Activated CD8-positive, alpha-beta memory T cell treated with anti-CD3 and anti-CD28 coated beads, Interleukin-2, amount 10 ng/mL, durations not matched to agents 7 days and 5 days (primary cell): ENCODE measurements at places on chromosomes 4 and X. TPM values are rescaled to one million over a fixed set of nuclear protein-coding genes. Genes with fewer than 3 reads are reported as not detected.
A peak's percentile ranks its signal among the peaks of the same experiment; 100 is the strongest.

GRCh38 chr4:3611778-3612177 is 79.6 kb upstream of the LRPAP1 start:
- no peaks in the 10 kb centered on the region for H3K36me3 ChIP-seq
- no peaks in the 10 kb centered on the region for H3K4me1 ChIP-seq
- H3K27ac ChIP-seq, result no peak overlapping the region
- H3K27me3 ChIP-seq, result no peaks in the 10 kb centered on the region
- H3K4me3 ChIP-seq, result no peak overlapping the region

DNA sequence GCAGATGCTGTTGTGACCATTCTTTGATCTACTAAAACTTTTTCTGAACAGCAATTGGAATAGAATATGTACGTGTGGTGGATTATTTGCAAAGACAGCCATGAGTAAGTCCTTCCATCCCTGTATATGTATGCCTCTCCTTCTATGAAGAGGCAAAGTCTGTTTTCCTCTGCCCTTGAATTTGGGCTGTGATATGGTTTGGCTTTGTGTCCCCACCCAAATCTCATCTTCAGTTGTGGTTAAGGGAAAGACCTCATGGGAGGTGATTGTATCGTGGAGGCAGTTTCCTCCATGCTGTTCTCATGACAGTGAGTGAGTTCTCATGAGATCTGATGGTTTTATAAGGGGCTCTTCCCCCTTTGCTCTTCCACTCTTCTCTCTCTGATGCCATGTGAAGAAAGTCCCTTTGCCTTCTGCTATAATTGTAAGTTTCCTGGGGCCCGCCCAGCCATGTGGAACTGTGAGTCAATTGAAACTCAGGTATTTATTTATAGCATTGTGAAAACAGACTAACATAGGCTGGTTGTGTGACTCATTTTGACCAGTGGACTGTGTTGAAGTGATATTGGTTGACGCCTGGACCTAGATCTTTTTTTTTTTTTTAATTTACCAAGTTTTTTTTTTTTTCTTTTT is 108.3 kb upstream of the CAMK2D start:
- peaks cover 5% of the 10 kb centered on the region for H3K36me3 ChIP-seq
- no peaks in the 10 kb centered on the region for H3K27me3 ChIP-seq
- no peak overlapping the region for H3K4me3 ChIP-seq
- H3K27ac ChIP-seq, result no peak overlapping the region
- H3K4me1 ChIP-seq, result peaks cover 4% of the 10 kb centered on the region
- DNase-seq, result no peak

GRCh38 chr4:131091896-131092295 is 1995.9 kb downstream of the C4orf33 start:
- no peak for DNase-seq
- H3K36me3 ChIP-seq, result no peaks in the 10 kb centered on the region
- no peaks in the 10 kb centered on the region for H3K27me3 ChIP-seq
- no peak overlapping the region for H3K27ac ChIP-seq
- H3K4me3 ChIP-seq, result no peak overlapping the region

The NUP62CL gene
- 2.0 TPM for total RNA-seq

DNA sequence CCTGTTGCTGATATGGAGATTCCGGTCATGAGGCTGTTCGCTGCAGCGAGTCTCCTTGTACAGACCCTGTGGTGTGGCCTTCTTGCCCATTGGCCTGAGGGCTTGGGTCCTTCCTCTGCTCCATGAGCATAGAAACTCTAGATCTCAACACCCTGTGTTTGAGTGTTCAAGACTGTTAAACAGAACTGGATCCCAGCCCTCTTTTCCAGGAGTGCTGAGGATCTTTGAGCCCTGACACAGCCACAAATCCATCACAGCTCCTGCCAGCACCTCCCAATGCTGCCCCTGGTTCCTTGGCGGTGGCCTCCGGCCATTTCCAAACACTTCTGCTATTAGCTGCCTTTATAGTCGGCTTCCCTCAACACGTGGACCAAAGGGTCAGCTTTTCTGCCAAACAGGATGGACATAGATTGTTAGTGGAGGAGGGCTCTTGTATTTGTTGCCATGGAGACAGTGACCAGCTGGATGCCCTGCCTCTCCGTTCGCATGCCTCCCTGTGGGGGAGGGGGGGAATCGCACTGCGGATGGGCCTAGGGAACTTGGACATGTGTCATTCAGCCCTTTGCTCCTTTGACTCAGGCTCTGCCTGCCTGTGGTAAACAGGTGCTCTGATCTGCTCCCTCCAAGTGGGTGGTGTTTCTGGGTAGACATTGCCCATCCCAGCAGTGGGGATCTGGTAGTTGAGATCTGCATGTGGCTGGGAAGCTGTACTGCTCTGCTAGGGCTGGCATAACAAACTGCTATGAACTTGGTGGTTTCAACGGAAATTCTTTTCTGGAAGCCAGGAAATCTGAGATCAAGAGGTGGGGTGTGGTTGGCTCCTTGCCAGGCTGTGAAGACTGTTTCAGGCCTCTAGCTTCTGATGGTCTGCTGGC is 6.9 kb upstream of the WDR1 start:
- H3K27ac ChIP-seq, result no peak overlapping the region
- DNase-seq, result no peak
- peaks cover 15% of the 10 kb centered on the region for H3K4me1 ChIP-seq
- no peak overlapping the region for H3K4me3 ChIP-seq
- H3K27me3 ChIP-seq, result no peaks in the 10 kb centered on the region

The INPP4B gene
- total RNA-seq, result 23.5 TPM

The PLXNB3 gene
- 0.42 TPM for total RNA-seq

The SLC34A2 gene
- not detected for total RNA-seq

DNA sequence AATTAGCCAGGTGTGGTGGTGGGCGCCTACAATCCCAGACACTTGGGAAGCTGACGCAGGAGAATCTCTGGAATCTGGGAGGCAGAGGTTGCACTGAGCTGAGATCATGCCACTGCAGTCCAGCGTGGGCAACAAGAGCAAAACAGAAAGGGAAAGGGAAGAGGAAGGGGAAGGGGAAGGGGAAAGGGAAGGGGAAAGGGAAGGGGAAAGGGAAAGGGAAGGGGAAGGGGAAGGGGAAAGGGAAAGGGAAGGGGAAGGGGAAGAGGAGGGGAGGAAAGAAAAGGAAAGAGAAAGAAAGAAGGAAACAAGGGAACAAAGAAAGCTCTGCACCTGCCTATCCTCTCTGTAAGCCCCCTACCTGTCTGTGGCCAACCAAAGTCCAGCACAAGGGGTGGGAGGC is 35.2 kb downstream of the FAM53A start:
- no peak for DNase-seq
- H3K27ac ChIP-seq, result no peak overlapping the region
- no peaks in the 10 kb centered on the region for H3K36me3 ChIP-seq
- peaks cover 2% of the 10 kb centered on the region for H3K4me1 ChIP-seq
- no peak overlapping the region for H3K4me3 ChIP-seq

GRCh38 chr4:102174719-102175189 is 170.5 kb downstream of the SLC39A8 start:
- H3K36me3 ChIP-seq, result no peaks in the 10 kb centered on the region
- no peaks in the 10 kb centered on the region for H3K4me1 ChIP-seq

The FGF16 gene
- not detected for total RNA-seq

The SATL1 gene
- not detected for total RNA-seq

DNA sequence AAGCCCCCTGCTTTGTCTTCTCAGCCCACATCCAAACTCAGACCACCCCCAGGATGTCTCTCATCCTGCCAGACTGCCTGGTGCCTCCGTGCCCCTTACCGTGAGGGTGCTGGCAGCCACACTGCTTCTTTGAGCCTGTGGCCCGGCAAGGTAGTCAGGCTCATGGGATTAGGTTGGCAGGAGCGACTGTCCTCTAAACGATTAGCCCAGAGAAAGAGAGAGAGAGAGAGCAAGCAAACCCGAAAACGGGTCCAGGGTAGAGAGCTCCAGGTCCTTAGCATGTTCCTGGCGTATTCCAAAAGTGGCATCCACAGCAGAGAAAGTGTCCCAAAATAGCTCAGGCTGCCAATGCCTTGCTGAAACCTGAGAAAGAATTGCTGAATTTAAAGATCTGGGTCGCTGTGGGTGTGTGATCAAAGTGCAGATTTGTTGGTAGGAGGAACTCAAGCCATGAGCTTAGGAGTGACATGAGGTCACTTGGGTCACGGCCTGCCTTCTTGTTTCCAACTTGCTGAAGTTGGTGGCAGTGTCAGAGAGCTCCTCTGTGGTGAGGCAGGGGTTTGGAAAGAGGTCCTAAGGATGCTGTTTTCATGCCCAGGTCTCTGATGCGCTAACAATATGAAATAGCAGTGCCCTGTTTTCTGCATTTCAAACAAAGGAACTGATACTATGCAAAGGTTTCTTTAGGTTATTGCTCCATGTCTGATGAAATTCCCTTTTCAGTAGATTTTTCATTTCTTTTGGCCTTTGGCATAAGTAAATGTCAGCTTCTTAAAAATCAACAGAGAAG is 81.6 kb downstream of the RTL9 start:
- H3K27ac ChIP-seq, result no peak overlapping the region
- no peak for DNase-seq
- H3K4me3 ChIP-seq, result no peak overlapping the region
- no peaks in the 10 kb centered on the region for H3K36me3 ChIP-seq
- peaks cover 3% of the 10 kb centered on the region for H3K4me1 ChIP-seq

DNA sequence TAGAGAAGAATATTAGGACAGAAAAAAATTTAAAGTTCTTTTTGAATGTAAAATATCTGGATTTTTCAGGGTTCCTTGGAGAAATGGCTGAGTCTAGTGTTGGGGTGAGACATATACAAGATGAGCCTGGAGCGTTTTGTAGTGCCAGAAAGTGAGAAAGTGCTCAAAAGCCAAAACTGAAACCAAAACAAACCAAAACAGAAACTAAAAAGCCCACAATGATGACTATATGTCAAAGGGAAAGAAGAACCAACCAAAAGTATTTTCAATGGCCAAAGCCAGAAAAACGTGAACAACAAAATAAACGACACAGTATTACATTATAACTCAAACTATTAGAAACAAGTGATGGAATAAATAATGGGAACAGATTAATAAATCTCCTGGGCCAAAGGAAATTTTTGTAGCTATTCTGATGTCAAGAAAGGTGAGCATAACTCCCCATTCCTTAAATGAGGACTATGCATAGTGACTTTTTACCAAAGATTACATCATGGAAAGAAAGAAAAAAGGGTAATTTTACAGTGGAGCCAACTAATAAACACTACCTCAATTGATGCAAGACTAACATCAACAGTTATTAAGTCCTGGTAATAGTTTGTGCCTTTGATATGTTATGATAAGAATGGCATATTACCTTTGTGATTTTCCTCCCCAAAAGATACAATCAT is 1137.6 kb downstream of the C4orf33 start:
- no peaks in the 10 kb centered on the region for H3K27me3 ChIP-seq
- peak overlapping the region; percentile 66 for H3K27ac ChIP-seq
- peak overlapping the region; percentile 14 for H3K4me3 ChIP-seq
- DNase-seq, result no peak

- no peaks in the 10 kb centered on the region for H3K27me3 ChIP-seq
- H3K27ac ChIP-seq, result no peak overlapping the region
- H3K36me3 ChIP-seq, result no peaks in the 10 kb centered on the region
- DNase-seq, result no peak
- H3K4me1 ChIP-seq, result no peaks in the 10 kb centered on the region
Measured at GRCh38 chrX:44020693-44021092, 47.5 kb upstream of the NDP start.

The STARD8 gene
- 0.64 TPM for total RNA-seq

- no peak for DNase-seq
- no peaks in the 10 kb centered on the region for H3K4me1 ChIP-seq
- no peak overlapping the region for H3K4me3 ChIP-seq
Measured at GRCh38 chrX:123504047-123504446, 228.8 kb downstream of the THOC2 start.

The NWD2 gene
- total RNA-seq, result not detected

DNA sequence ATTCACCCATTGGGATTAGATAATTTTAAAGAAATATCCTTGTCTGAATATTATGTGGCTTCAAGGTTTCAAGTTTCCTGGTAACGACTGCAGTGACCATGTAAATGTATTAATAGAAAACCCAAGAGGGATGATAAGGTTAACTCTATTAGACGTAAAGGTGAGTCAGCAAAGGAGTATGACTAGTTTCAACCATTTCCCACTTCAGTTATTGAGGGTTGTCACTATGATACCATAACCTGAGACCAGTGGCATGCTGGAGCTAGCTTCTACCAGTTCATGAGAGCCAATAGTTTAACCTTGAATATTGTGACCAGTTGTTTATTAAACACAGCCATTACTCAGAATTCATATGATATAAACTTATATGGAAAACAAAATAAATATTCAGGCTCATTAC is 270.1 kb downstream of the TMA16 start:
- H3K36me3 ChIP-seq, result no peaks in the 10 kb centered on the region
- H3K4me1 ChIP-seq, result no peaks in the 10 kb centered on the region
- H3K4me3 ChIP-seq, result no peak overlapping the region

DNA sequence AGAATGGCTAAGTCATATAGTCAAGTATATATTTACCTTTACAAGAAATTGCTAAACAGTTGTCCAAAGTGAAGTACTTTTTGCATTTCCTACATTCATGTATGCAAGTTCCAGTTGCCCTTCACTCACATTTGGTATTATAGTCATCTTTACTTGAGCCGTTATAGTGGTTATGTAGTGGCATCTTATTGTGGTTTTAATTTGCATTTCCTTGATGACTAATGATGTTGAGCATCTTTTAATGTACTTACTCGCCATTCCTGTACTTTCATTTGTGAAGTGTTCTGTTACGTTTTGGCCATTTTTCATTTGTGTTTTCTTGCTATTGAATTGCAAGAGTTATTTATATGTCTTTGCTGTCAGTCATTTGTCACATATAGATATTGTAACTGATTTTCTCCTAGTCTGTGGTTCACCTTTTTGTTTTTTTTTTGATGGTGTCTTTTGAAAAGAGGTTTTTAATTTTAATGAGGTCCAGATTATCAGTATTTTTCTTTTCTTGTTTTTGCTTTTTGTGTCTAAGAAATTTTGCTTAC is 27.6 kb downstream of the ARFIP1 start:
- H3K4me1 ChIP-seq, result peaks cover 25% of the 10 kb centered on the region
- no peak for DNase-seq
- H3K27me3 ChIP-seq, result no peaks in the 10 kb centered on the region
- H3K27ac ChIP-seq, result peak overlapping the region; percentile 83
- peak overlapping the region; percentile 65 for H3K4me3 ChIP-seq
- peaks cover 33% of the 10 kb centered on the region for H3K36me3 ChIP-seq

GRCh38 chr4:4693258-4693657 is 151.4 kb upstream of the STX18 start:
- peak; percentile 44 for DNase-seq
- peaks cover 3% of the 10 kb centered on the region for H3K36me3 ChIP-seq
- peaks cover 25% of the 10 kb centered on the region for H3K4me1 ChIP-seq
- H3K4me3 ChIP-seq, result no peak overlapping the region
- H3K27me3 ChIP-seq, result peaks cover 7% of the 10 kb centered on the region

DNA sequence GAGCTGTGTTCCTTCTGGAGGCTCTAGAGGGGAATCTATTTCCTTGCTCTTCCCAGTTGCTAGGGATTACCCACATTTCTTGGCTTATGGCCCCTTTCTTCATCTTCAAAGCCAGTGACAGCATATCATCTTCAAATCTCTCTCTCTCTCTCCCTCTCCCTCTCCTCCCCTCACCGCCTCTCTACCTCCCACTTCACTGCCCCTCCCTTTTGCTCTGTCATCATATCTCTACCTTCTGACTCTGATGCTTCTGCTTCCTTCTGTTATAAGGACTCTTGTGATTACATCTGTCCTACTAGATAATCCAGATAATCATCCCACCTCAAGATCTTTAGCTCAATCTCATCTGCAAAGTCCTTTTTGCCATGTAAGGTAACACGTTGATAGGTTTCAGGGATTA is 93.1 kb upstream of the TEX13D start:
- H3K27ac ChIP-seq, result peak overlapping the region; percentile 67
- peaks cover 48% of the 10 kb centered on the region for H3K4me1 ChIP-seq
- DNase-seq, result no peak
- peaks cover 2% of the 10 kb centered on the region for H3K36me3 ChIP-seq

The CD38 gene
- total RNA-seq, result 179 TPM

The TMSB15C gene
- total RNA-seq, result 4.6 TPM
